ENCODE measurements at places on chromosomes 7 and 10.

GRCh38 chr7:92785923-92786322 is 50.5 kb downstream of the CDK6 start:
- DNase-seq, result no peak

DNA sequence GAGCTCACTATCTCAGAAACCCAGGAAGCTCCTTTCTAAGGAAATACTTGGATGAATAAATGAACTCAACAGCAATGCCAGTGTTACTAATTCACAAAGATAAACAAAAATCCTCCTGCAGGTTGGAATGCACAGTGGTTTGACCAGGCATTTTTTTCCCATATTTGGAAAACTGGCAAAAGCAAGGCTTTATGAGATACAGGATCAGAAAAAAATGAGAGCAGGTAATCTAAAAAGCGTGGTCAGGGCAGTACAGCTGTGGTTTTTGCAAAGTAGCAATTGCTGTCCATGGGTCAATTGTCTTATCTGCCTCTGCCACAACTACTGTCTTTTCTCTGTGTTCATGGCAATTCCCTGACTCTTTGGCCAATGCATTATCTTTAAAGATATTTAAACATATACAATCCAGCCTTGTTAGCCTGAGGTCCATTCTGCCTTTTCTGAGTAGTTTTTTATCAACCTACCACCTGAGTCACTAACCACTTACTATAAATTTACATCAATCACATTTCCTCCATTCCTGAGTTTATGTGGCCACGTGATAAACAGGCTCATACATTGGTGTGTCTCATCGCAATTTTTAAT is 564.5 kb upstream of the IGFBP3 start:
- DNase-seq, result no peak

GRCh38 chr7:31047313-31048146 is 4.6 kb upstream of the ADCYAP1R1 start:
- DNase-seq, result no peak

DNA sequence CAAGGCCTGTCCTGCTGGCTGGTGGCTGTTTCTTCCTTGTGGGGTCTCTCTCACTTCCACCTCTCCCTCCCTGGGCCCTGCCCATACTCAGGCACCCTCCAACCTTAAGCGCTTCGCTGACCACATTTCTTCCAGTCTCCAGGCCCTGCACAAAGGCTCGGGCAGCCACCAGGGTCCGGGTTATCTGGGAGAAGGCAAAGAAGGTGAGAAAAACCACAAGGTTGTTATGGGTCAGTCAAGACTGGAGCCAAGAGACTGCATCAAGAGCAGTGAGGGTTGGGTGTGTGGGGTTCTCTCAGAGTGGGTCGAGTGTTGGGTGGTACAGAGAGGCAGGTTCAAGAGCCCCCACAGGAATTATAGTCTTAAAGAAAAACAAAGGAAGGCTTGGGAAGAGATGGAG is 2.6 kb downstream of the GPC2 start:
- no peak for DNase-seq

DNA sequence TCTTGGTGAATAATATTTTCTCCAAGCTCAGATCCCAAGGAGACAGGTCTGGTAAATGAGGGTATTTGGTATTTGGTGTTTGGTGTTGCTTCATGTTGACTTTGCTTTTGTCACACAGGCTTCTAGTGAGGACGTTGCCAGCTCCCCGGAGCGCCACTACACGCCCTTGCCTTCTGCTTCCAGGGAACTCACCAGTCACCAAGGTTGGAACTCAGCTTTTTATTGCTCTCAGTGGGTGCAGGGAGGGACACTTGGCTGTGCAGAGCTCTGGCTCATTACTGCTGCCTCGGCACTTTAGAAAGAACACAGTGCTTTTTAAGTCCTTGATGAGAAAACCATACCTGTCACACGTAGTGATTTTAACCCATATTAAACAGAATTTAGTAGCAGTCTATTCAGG is 892.9 kb downstream of the LRMDA start:
- no peak for DNase-seq

DNA sequence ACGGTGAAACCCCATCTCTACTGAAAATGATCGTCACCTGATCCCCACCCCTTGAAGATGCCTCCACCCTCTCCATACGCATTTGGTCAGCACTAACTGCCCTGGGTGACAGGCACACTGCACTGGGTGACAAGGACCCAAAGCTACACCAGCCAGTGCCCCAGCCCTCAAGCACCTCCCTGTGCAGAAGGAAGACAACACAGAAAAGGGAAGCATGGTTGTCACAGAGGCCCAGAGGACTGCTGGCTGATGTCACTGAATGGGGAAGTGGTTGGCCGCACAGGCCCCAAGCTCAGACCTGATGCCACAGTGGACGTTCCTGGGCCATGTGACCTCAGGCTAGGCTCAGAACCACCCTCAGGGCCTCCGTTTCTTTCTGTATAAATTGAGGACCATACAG is 4.2 kb upstream of the PILRA start:
- no peak for DNase-seq

DNA sequence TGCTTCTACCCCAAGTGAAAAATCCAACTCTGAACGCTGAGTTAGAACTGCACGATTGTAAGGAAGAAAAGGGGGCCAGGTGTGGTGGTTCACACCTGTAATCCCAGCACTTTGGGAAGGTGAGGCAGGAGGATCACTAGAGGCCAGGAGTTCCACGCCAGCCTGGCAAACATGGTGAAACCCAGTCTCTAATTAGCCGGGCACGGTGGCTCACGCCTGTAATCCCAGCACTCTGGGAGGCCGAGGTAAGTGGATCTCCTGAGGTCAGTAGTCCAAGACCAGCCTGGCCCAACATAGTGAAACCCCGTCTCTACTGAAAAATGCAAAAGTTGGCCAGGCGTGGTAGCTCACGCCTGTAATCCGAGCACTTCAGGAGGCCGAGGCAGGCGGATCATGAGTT is 9.0 kb downstream of the GUSB start:
- DNase-seq, result no peak

DNA sequence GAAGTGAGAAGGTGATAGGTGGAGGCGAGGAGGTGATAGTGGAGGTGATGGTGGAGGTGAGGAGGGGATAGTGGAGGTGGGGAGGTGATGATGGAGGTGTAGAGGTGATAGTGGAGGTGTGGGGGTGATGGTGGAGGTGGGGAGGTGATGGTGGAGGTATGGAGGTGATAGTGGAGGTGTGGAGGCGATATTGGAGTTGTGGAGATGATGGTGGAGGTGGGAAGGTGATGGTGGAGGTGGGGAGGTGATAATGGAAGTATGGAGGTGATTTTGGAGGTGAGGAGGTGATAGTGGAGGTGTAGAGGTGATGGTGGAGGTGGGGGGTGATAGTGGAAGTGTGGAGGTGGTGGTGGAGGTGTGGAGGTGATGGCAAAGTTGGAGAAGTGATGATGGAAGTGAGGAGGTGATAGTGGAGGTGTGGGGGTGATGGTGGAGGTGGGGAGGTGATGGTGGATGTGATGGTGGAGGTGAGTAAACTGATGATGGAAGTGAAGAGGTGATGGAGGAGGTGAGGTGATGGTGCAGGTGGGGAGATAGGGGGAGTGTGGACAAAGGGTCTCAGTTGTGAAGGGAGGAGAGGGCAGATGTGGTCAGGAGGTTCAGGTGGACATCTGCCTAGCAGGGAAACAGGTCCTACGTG is 36.6 kb downstream of the ADCY1 start:
- DNase-seq, result no peak

DNA sequence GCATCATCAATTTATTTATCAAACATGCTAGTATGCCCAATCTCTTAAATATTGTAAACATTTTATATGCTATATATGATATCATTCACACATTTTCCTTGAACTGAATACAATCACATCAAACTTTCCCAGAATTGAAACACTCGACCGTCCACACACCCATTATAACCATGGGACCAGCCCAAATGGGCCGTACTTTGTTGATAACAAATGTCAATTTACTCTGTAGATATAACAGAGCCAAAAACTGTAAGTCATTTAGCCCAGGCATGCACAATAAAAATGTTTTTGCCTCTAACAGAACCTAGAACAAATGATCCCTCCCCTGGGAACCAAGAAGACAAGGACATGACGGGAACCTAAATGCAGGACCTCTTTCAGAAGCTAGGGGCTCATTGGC is 683 bp upstream of the ANKRD22 start:
- DNase-seq, result no peak

- DNase-seq, result no peak
Observed at GRCh38 chr7:77531038-77531437, 6.1 kb upstream of the PTPN12 start.

GRCh38 chr7:137329411-137329810 is 14.1 kb downstream of the PTN start:
- no peak for DNase-seq
